ENCODE measurements at places on chromosomes 6 and 20.

DNA sequence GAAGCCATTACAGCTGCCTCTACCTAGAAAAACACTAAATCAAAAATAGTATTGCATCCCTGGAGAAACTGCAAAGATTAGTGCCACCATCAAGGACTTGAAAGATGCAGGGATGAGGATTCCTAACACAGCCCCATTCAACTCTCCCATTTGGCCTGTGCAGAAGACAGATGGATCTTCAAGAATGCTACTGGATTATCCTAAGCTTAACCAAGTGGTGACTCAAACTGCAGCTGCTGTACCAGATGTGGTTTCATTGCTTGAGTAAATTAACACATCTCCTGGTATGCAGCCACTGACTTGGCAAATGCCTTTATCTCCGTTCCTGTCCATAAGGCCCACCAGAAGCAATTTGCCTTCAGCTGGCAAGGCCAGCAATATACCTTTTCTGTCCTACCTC lies 117.4 kb downstream of the TBC1D32 start:
- DNase-seq: no peak

DNA sequence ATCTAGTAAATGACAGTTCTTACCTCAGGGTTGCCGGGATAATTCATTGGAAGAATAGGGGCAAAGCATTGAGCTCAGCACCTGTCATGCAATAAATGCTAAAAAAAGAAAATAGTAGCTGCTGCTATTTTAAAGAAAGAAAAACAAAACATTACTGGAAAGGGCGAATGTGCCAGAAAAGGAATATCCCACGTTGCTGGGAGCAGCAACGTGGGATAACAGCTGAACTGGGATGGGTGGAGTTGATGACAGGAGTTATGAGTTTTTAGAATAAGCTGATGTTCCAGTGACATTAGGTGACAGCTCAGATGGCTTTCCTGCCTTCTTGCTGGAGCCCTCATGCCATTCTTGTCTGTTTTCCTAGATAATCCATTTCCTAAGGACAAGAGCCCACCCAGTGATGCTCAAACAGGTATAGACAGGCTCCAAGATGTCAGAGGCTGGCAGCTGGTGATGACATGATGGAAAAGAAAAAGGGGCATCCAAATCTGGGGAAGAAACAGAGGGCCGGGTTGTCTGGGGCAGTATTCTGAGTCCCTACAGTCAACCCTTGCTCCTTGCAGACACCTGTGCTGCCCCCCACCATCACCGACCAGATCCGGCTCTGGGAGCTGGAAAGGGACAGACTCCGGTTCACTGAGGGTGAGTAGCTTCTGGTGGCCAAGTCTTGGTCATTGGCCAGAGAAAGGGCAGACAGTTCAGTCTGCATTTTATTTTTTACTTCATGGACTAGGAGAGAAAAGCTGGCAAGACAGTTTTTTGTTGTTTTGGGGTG lies 1.1 kb upstream of the VARS2 start:
- DNase-seq: no peak

GRCh38 chr6:41697861-41698781 lies 37.3 kb downstream of the TFEB start:
- no peak for DNase-seq

DNA sequence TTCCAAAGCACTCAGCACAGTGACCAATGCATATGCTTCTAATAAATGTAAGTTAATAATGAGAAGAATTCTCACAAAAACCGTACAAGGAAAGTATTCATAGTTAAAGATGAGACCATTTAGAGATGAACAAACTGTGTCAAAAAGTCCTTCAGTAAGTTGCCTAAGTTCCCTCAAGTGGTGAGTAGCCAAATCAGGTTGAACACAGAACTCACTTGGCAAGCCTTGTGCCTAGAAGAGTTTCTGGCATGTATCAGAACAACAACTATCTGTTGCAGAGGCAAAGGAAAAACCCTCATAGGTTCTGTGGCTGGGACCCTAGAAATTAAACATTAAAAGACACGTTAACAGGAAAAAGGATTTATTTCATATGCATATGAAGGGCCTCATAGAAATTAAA lies 129.6 kb upstream of the DOK5 start:
- no peak for DNase-seq

GRCh38 chr6:7101290-7101689 lies 6.5 kb upstream of the RREB1 start:
- DNase-seq: no peak

DNA sequence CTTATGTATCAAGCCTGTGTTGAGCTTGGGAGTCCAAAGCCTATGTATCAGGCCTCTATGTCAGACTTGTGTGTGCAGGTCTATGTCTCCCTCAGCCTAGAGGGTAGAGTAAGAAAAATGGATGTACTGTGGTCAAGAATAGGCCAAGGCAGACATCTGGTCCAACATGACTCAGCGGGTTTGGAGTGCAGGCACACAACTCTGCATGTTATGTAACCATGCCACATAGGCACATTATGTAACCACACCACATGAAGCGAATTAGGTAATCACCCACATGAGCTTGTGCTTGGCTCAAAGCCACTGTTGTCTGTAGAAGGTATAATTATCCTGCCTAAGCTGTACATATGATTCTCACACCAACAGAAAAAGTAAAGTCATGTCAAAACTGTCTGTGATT lies 1190.5 kb upstream of the EYS start:
- no peak for DNase-seq

DNA sequence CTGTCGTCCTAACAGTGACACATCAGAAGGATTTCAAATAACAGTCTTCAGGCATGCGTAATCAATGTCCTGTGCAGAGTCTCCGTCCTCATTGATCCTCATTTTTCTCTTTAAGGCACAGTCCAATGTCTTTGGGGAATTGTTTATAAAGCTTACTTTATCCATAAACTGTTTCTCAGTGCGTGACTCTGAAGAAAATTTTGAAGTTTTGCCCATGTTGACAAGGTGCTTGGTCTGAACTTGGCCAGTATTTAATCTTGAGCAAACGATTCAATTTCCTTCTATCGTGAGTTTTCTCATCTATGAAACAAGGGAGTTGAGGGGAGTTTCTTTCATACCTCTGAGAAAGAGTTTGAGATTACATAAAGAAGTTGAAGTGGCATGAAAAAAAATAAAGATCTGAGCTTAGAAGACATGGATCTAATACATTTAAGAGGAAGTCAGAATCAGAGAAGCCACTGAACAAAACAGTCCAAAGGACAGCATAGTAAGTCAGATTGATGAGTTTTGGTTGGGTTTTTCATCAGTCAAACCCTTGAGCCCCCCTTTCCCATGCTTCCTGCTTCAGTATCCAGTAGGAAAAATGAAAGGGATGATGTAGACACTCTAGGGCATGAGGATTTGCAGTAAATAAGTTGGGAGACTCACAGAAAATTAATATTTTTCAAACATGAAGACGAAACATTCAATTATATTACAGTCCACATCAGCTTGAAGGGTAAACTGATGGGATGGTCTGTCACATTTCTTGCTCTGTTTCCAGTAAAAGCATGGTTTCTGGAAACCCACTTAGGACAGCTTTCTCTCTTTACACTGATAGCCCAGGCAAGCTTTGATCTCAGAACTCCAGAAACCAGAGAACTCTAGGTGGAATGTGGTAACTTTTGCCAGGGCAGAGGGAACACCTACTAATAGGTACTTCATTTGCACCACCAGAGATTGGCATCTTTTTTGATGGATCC lies 8.1 kb downstream of the EDN1 start:
- no peak for DNase-seq

DNA sequence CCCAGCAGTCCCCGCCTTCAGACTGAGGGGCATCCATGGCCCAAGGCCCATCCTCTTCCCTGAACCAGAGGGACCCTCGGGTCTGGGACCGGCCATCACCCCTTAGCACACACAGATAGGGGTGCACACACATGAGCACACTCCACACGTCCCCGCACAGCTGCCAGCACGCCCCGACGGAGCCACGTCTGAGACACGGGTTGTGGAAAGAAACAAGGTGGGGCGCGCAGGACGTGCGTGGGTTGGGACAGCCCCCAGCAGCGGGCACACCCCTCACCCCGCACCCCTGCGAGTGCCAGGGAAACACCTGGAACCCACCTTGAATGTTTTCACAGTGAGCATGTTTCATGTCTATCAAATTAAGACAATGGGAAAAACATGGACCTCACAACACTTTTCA lies 6.4 kb downstream of the GATA5 start:
- DNase-seq: no peak

DNA sequence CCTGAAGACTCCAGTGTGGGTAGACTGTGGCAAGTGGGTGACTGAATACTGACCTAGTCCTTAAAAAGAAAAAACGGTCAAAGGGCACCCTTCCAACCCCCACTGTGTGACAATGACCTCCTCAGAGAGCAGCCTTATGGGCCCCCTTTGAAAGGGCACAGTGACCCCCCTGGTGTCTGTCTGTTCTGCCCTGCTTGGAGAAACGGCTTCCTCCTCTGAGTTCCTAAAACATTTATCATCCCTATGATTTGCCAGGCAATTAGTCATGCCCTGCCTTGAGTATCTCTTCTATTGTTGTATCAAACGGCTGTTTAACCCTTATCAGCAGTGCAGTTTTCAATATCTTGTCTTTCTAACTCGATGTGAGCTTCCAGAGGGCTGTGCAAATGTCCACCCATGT lies 21.0 kb upstream of the STX16 start:
- no peak for DNase-seq

GRCh38 chr20:21266191-21266536 lies 37.0 kb upstream of the XRN2 start:
- DNase-seq: no peak

GRCh38 chr6:6599468-6599873 lies 11.0 kb downstream of the LY86 start:
- DNase-seq: no peak

- no peak for DNase-seq
Observed at GRCh38 chr6:10662207-10662606, 32.2 kb downstream of the C6orf52 start.

DNA sequence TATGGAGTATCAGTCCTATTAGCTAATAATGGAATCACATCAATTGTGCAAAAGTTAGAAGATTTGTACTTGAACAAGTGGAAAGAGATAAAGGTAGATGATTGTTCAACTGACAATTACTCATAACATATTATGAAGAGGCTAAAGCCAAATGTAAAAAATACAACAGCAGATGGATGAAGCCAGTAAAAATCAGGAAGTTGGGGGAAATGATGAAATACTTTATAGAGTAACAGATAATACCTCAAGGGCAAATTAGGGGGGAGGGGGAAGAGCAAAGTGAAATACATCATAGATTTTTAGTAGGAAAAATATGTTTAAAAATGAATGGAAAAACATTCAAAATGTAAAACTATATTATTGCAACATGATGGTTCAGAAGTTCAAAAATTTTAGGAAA lies 114.0 kb downstream of the PDSS2 start:
- DNase-seq: no peak

GRCh38 chr6:22804620-22805261 lies 235.4 kb downstream of the HDGFL1 start:
- no peak for DNase-seq

GRCh38 chr20:51463560-51463959 lies 79.0 kb downstream of the NFATC2 start:
- DNase-seq: no peak

DNA sequence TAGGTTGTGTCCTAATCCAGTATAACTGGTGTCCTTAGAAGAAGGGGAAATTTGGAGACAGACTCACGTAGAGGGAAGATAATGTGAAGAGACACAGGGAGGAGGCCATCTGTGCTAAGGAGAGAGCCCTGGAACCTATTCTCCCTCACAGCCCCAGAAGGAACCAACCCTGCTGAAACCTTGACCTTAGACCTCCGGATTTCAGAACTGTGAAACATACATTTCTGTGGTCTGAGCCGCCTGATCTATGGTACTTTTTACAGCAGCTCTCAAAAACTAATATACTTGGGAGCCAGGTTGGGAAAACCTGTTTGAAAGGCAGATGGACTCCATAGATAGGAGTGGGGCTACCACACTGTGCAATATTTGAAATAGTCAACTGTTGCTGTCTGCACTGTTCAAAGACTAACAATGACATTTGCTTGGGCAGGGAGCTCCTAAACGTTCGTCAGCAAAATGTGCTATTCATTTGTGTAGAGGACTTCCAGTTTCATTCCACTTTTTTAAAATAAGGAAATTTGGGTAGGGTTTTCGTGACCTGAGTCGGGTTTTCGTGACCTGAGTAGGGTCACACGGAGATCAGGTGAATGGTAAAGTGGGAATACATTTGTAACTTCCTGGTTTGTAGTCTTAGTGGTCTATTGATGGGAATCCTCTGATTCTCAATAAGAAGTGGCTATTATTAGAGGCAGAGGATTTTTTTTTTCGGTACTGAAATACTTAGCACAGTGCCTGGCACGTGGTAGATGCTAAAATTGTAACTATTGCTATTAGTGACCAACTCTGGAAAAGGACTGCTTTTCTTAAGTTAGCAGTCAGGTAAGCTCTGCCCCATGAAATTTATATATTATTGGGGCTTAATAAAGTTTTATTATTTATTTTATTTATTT lies 11.4 kb downstream of the TAGAP start:
- no peak for DNase-seq

GRCh38 chr6:45789238-45789637 lies 226.4 kb downstream of the CLIC5 start:
- no peak for DNase-seq

DNA sequence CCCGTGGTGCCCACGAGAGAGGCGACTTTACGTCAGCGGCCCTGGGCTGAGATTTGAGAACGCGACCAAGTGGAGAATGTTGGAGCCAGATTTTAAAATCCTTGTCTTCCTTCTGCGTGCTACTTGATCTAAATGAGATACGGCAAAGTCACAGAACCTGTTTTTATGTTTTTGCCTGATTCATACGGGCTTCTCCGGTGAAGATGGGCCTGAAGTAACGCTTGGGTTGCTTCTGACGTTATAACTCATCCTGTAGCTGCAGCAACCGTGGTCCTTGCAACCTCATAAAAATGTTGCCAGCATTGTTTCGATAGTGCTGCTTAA lies 462 bp upstream of the SLC35B3 start:
- DNase-seq: no peak

GRCh38 chr6:129599467-129599866 lies 110.5 kb downstream of the ARHGAP18 start:
- DNase-seq: no peak

DNA sequence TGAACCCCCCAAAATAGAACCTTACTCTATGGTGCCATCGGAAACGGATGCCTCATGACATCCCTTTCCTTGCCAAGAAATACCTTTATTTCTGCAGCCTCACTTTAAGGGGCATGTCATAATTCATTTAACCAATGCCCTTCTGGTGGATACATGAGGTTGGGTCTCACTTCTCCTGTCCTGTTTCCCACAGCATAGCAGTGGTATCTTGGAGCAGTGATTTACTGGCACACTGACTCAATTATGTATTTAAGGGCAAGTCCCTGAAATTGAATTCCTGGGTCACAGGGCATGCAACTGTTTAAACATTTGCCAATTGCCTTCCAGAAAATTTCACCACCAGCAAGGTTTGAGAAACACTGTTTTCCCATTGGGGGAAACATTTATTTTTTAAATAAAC lies 639 bp upstream of the LBP start:
- no peak for DNase-seq

DNA sequence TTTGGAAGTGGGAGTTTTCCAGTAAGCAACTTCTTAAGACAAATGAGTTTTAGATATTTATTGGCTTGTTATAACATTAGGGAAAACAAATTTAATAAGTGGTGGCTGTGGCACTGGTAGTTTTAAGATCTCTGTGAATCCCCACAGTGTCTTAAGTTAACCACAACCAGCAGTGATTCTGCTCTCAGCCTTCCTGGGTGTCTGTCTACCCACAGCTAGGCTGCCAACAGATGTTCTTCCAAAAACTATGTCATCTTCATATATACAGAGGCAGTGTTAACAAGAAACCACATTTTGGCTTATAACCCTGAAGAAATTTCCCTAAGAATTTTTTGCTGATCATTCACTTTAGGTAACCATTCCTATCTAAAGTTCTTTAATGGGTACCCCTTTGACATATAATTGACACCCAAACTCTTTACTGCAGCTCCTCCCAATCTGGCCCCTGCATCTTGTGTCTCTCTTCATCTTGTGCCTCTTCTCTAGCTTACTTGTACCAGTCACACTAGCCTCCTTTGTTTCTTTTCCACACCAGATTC lies 52.7 kb downstream of the TOP1 start:
- DNase-seq: no peak

Data from stimulated activated naive CD8-positive, alpha-beta T cell treated with anti-CD3 and anti-CD28 coated beads, Interleukin-15, Interleukin-2, amounts not matched to agents 100 U/mL and 50 U/mL, for 24 hours (primary cell).